Activated CD4-positive, alpha-beta T cell treated with anti-CD3 and anti-CD28 coated beads, Interleukin-2, amount 50 U/mL, for 4 hours (primary cell): ENCODE measurements at places on chromosomes 4 and X.

GRCh38 chr4:126733301-126733700 lies 899.5 kb upstream of the INTU start:
- DNase-seq: no peak

DNA sequence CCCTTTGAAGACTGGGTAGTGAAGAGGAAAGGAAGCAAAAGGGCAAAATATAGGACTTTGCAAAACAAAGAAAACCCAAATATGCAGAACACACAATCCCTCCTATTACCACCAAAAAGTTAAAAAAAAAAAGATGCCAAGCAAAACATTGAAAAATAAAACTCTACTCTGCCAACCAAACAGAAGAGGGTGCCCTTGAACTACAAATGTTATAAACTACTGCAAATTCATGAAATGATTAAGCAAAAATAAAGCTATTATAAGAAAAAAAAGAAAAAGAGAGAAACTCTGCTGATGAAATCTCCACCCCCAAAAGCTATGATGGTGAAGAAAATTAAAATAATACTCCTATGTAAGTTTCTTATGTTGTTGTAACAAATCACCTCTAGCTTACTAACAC lies 168.5 kb upstream of the STK26 start:
- no peak for DNase-seq

- no peak for DNase-seq
Observed at GRCh38 chr4:151908734-151909497, 148.1 kb upstream of the GATB start.

- no peak for DNase-seq
Observed at GRCh38 chrX:18579495-18579894, 92.4 kb downstream of the RS1 start.

GRCh38 chr4:9867751-9868425 lies 86.5 kb downstream of the DRD5 start:
- no peak for DNase-seq

DNA sequence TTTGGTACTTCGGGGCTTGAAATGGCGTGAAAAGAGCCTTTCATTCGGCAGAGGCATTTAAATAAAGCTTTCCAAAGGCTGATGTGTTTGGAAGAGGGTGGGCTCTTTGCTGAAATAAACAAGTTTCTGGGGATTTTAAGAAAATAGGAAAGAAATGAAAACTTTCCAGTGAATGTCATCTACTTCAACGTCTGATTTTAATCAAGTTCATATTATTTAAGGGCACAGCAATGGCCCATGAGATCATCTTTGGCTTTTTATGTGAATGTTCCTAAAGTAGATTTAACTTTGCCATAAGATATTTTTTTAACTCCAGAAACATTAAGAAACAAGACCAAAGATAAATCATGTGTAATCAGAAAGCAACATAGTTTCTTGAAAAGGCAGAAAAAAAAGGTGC lies 69.8 kb upstream of the TTC29 start:
- no peak for DNase-seq

GRCh38 chr4:46196086-46196485 lies 72.2 kb upstream of the GABRG1 start:
- DNase-seq: no peak
